ENCODE measurements at places on chromosomes 11 and 22.

DNA sequence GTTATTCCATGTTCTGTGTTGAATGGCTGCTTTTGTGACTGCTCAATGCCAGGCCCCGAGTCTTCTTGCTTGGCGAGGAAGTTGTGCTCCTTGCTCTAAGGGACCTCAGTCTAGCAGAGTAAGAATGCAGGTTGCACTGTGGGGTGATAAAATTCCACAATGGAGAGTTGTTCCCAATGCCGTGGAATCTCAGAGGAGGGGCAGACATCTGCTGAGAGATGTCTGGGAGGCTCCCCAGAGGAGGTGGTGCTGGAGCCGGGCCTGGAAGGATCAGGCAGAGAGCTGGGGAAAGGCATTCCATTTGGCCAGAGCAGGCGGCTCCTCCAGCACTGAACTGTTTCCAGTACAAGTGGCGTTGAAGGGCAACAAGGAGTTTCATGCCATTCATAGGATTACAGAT lies 55.2 kb downstream of the ST3GAL4 start:
- peak; percentile 61 for DNase-seq

DNA sequence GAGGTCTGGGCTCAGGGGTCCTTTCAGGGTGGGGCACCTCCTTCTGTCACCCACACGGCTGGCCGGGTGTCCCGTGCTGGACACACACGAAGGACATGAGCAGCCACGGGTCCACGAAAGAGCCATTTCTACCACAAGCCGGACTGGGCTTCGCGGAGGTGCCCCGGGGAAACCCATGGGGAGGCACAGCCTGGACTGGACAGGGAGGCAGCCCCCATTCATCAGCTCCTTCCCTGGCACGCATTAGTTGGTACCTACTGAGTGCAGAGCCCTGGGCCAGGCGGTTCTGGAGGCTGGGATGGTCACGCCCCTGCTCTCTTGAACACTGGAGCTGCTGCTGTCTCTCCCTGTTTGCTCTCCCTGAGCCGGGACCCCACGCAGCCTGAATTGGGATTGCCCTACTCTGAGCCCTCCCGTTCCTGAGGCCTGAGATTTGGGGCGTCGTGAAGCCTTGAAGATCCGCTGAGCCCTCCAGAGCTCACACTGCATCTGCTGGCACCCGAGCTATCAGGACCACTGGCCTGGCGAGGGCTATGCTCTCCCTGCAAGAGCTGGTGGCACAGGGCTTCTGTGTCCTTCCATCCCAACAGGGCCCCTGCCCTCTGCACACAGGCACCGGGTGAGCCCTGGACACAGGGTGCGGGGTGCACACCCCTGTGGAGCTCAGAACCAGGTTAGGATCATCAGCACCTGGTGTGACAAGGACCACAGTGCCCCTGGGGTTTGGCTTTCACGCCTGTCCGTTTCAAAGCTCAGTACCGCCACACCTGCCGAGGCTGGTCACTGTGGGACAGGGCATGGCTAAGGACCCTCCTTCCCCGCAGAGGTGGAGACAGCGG lies 84.6 kb downstream of the MYEOV start:
- no peak for DNase-seq

- peak; percentile 70 for DNase-seq
These were observed 196.0 kb downstream of the CEP164 start for GRCh38 chr11:117523680-117524079.

DNA sequence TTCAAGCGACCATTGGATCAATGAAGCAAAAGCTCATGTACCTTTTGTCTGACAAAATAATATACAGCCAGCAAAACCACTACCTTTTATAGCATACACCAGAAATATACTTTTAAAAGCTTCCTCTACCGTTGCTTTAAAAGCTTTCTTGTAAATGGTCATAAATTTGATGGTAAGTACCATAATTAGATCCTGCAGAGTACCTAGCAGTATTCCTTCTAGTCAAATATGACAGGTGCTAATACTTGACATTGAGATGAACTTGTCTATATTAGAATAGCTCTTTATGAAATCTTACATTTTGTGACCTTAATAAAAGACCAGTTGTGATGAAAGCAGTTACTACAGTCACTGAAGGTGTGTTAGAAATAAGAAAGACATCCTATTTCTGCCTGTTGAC lies 340.5 kb upstream of the ANO3 start:
- no peak for DNase-seq

- peak; percentile 44 for DNase-seq
These were observed 667 bp downstream of the DGCR6L start for GRCh38 chr22:20319041-20319744.

DNA sequence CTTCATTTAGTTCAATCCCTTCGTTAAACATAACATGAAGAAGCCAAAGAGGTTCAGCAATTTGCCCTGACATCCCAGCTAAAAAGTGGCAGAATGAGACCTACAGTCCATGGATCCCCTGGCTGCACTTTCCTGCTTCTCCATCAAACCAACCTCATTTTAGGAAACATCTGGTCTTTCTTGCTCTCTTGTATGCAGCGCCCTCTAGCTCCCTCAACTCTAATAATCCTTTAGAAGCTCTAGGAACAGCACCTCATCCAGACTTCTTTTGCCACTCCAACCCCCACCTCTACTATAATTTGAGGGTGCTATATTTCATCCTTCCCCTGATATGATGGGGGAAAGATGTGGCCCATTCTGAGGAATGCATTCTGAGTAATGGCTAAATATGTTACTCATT lies 7.4 kb downstream of the CNTF start:
- DNase-seq: peak; percentile 62

GRCh38 chr22:22061085-22062077 lies 78.8 kb upstream of the TOP3B start:
- peak; percentile 46 for DNase-seq

GRCh38 chr11:1055990-1056771 lies 18.5 kb upstream of the MUC2 start:
- no peak for DNase-seq

DNA sequence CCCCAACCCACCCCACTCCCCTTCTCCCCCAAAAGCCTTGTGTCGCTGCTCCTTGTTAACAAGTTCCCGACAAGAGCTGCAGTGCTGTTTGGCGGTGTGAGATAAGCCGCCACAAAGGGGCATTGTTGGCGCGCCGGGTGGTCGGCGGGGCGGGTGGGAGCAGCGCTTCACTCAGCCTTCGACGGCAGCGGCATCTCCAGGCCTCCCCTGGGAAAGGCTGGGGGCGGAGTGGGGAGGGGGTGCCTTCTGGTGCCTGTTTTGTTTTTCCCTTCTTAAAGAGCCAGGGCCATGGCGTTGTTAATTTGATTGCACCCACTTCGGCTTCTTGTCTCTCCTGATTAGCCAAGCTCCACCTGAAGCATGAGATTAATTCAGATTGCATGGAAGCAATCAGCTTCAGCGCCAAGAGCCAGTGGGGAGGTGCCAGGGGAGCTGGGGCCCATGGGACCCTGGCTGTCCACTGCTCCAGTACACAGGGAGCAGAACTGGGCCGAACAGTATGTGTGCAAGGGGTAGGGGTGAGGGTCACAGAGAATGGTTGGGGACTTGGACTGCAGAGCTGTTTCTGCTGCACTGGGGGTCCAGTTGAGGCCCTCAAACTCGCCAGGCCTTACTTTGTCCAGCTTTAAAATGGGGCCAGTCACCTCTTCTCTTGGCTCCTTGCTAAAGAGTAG lies 165.1 kb downstream of the CEP164 start:
- DNase-seq: no peak

GRCh38 chr11:15933886-15934625 lies 422.3 kb downstream of the SOX6 start:
- no peak for DNase-seq

DNA sequence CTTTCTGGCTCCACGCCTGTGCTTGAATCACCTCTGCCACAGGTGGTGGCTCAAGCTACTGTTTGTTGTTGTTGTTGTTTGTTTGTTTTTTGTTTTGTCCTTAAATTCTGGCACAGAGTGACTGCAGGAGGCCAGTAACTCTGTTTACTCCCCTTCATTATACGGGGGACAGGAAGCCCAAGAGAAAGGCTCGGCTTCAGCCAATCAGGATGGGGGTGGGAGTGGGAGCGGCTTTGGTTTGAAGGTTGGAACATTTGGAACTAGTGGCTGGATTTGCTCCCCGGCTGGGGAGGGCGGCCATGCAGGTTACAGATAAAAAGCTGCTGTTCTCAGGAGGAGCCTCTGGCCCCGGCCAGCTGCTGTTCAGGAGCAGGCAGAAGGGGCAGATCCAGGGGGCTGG lies 19.7 kb upstream of the CABP2 start:
- no peak for DNase-seq

- no peak for DNase-seq
These were observed 156.5 kb downstream of the RRAS2 start for GRCh38 chr11:14202251-14203196.
